Fibroblast of skin of back (primary cell): ENCODE measurements at places on chromosomes 12 and 14.

GRCh38 chr14:22597771-22598098 lies 365 bp upstream of the ABHD4 start:
- no peak for DNase-seq

GRCh38 chr14:68507544-68508081 lies 285.3 kb downstream of the ZFP36L1 start:
- DNase-seq, result no peak

GRCh38 chr12:122004633-122005071 lies 17.0 kb upstream of the BCL7A start:
- peak; percentile 63 for DNase-seq

DNA sequence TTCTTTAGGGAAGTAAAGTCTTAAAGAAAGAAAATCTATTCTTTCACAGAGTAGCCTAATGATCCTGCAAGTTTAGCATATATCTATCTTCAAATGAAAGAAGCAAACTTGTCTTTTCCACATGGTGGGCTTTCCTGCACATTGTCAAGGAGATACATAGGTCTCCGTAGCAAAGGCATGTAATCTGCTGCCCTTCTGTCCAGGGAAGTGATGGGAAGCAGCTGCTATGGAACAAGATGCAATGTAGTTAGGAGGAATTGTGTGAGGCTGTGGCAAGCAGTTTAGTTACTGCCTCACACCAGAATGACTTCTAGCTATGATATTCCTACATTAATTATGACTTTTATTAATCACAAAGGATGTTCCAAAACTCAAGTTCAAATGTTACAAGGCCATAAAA lies 174.4 kb downstream of the PDZRN4 start:
- DNase-seq, result no peak

DNA sequence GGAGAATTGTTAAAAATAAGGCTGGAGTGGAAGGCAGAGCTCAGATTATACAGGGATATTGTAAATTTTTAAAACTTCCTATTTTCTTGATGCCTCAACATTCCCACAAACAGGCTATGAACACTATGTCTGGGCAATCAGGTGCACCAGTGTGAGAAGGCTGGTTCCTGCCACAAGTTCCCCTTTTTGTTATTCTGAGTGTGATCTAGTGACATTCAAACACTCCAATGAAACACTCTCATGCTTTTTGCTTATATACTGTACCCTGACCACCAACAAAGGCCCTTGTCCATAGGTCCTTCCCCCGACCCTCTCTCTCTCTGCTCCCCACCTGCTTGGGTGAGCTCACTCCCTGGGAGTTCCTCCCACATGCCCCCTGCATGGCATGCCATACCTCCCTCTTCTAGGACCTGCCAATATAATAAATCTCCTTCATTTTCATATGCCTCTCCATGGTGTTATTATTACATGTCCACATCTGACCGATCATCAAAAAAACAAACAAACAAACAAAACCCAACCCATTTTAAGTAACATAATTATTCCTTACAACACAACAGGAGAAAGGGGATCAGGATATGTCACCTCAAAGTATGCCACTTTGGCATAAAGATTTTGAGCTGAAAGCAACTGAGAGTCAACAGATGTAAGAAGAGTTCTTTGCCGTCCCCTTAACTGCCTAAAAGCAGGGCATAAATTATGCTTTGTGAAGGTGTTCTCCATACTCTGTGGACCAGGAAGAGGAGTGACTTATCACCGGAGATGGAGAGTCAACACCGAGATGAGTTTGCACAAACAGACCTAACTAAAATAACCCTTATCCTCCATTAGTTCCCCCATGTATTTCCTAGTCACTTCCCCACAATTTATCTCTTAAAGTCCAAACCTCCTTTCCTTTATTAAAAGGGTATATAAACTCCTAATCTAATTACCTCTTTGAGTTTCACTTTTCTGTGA lies 42.5 kb upstream of the CATSPERB start:
- DNase-seq, result no peak

DNA sequence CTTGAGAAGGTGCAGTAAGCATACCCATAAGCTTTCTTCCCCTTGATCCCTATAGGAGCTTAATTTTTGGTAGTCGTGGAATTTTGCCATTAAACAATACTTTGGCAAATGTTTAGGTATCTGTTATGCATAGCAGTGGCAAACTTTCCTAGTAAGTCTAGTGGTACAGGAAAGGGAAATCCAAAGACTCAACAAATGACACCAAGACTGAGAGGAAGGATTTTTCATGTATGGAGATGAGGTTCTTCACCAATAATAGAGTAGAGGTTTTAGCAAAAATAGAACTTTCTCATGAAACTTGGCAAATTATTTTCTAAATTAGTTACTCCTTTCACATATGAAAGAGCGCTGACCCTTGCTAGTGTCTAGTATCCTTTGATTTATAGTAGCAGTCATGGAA lies 2.8 kb downstream of the EID3 start:
- no peak for DNase-seq

GRCh38 chr12:27048822-27049752 lies 26.7 kb downstream of the MED21 start:
- DNase-seq, result peak; percentile 92

- DNase-seq, result peak; percentile 100
These were observed at the start of gene STAT2 for GRCh38 chr12:56359851-56360767. Gene STAT2 (minus strand): TSS chr12:56360107. CDS start chr12:56356571, 3,536 bp downstream.

DNA sequence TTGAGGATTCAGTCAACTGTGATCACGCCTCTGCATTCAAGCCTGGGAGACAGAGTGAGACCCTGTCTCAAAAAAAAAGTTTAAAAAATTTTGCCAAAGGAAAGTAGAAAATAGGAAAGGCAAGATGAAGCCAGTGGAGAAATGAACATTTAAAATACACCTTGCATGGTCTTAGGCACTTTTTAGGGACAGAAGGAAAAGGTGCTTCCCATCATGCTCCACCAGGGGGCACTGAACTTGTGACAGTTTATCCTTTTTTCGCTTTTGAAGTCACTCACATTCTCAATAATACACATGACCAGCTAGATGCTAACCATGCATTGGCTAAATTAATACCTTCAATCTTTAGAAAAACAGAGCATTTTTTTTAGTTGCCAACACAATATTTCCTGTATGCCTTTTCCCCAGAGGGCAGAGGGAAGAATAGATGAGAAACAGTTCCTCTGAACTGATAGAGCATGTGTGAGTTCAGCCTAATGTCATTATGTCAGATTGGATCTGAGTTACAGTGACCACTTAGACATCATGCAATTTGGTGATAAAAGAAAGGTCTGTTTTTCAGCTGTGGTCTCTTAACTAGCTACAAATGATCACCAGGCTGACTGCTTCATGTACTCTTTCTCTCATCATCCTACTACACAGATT lies 221.8 kb upstream of the SSTR1 start:
- peak; percentile 49 for DNase-seq
